Non-pigmented ciliary epithelial cell (primary cell): ENCODE measurements at places on chromosomes 2 and 18.

- DNase-seq = no peak
Observed at GRCh38 chr18:41145516-41145915, 809.5 kb upstream of the PIK3C3 start.

DNA sequence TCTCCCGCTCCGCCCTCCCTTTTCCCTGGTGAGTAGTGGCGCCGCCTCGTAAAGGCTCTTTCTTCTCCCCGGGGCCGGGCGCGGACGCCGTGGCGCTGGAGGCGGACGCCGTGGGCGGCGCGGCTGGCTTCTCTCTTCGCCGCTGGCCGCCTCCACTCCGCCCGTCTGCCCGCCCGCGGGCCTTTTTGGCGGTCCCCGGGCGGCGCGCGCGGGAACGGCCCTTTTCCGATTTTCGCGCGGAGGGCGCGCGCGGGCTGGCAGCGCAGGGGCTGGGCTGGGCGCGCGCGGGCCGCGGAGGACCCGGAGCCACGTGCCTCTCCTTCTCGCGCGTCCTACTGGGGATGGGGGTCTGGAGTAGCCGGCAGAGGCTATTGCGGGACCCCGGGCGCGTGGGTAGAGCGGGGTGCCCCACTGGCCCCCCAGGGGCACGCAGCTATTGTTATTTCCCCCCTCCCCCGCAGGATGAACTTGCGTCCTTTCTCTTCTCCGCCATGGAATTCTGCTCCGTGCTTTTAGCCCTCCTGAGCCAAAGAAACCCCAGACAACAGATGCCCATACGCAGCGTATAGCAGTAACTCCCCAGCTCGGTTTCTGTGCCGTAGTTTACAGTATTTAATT lies 472 bp downstream of the SLC20A1 start:
- no peak for DNase-seq

GRCh38 chr2:121776885-121777698 lies 21.6 kb downstream of the TSN start:
- no peak for DNase-seq

GRCh38 chr18:27520401-27520800 lies 335.3 kb upstream of the CHST9 start:
- peak; percentile 5 for DNase-seq

- no peak for DNase-seq
Observed at GRCh38 chr2:7281231-7282201, 364.3 kb downstream of the RNF144A start.

DNA sequence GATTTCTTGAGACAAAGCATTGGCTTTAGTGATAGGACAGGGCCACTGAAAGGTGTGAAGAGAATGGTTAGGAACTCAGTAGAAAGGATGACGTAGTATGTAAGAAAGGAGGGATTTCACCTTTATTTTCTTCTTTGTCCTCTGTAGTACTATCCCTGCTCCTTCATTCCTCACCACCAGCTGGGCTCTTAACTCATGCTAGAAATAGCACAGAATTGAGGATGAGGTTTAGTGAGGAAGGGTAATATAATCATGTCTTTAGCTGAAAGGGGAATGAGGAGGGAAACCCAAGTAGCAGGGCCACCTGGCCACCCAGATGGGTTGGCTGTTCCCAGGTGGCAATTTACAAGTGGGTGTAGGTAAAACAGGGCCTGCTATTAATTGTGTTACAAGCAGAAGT lies 15.2 kb downstream of the ACVR2A start:
- DNase-seq = no peak

GRCh38 chr2:16114836-16115235 lies 174.5 kb downstream of the MYCN start:
- DNase-seq = no peak

DNA sequence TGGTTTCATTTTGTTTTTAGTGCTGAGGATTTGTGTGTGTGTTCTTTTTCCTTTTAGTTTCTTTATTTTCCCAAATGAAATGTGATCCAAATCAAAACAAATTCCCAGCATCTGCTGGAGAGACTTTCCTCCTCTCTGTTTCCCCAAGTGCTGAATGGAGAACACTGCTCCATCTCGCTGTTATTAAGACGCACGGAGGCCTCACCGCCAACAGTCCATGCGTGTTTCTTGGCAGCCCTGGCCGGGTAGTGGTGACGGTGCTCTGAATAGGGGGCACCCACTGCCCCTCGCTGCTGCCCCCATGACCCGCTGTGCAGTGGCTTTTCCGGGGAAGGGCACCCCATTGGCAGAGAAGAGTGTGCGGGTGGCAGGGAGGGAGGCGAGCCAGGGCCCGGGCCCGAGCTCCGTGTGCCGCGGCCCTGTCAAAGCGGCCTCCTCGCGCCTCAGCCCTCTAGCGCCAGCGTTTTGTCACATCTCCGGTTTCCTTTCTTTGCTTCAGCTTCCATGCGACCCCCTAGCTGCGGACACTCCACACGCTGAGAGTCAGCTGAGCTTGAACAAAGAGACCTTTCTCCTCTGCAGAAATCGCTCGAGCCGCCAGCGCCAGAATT lies 473.7 kb upstream of the SALL3 start:
- no peak for DNase-seq

- DNase-seq = no peak
Observed at GRCh38 chr2:43349904-43350303, 123.5 kb upstream of the ZFP36L2 start.

GRCh38 chr18:36132756-36133155 lies 3.1 kb downstream of the ELP2 start:
- DNase-seq = no peak

DNA sequence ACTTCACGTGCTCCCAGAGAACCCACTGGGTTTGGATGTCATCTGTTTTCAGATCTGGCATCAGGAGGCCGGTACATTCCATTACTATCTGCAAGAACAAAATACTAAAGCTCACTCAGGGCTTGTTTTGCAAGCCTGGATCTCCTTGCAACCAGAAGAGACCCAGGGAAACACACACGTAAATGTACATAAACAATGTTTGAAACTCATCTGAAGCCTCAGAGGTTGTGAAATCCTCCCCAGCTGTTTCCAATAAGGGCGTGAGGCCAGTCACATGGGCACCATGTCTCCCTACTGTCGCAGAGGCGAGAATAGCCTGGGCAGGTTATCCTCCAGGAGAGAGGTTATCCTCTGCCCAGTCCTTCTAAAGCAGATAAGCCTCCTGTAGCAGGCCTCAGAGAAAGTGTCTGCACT lies 186.9 kb downstream of the GFPT1 start:
- peak; percentile 54 for DNase-seq

GRCh38 chr18:79515331-79515730 lies 119.6 kb downstream of the NFATC1 start:
- no peak for DNase-seq

GRCh38 chr2:189183170-189183569 lies 3.6 kb upstream of the COL5A2 start:
- DNase-seq = no peak

DNA sequence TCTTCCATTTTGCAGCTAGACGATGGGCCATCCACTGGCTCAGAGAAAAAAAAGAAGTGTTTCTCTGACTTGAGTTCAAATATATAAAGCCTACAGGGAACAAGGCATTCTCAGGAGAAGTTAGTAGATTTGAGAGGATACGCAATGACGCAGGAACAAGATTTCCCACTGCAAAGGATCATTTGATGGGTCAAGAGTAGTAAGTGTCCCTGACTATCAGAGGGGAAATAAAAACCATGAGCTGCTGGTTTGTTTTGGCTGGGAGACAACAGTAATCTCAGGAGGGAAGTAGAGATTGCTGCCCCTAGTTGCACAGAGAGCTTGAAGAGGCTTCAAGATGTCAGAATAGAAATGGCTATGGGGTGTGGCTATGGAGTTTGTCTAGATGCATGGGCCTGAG lies 22.3 kb upstream of the MYO1B start:
- no peak for DNase-seq

DNA sequence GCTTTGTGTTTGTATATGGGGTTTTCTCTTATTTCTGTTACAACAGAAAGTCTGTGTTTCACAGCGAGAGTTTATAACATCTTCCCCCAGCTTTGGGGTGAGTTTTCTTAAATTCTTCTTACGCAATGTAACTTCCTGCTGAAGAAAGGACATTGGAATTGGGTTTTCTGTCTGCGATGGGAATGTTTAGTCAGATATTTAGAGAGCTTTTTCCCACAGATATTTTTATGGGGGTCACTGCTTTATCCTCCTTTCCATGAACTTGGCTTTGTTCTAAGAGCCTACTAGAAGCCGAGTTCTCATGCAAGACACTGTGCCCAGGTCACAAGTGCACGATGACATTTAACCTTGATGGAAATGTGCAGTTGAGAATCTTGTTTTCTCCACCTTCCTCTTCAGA lies 22.1 kb downstream of the B3GNT2 start:
- peak; percentile 46 for DNase-seq

GRCh38 chr2:31202833-31203232 lies 14.5 kb downstream of the CAPN14 start:
- DNase-seq = no peak

- no peak for DNase-seq
Observed at GRCh38 chr2:113058998-113059960, at the start of gene IL36RN. IL36RN (plus strand) TSS chr2:113059198; CDS start chr2:113059439, 241 bp downstream.
